PC-9 (cell line): ENCODE measurements at places on chromosomes 16 and 17.

- DNase-seq, result peak; percentile 73
- H3K36me3 ChIP-seq, result no peaks in the 10 kb centered on the region
- H3K27me3 ChIP-seq, result no peaks in the 10 kb centered on the region
- H3K4me1 ChIP-seq, result peaks cover 30% of the 10 kb centered on the region
Observed at GRCh38 chr16:68452176-68452575, 3.9 kb upstream of the SMPD3 start.

- DNase-seq, result peak; percentile 38
- H3K4me3 ChIP-seq, result no peak overlapping the region
- no peaks in the 10 kb centered on the region for H3K4me1 ChIP-seq
- H3K36me3 ChIP-seq, result no peaks in the 10 kb centered on the region
Observed at GRCh38 chr16:56773532-56773931, 43.6 kb downstream of the NUP93 start.

DNA sequence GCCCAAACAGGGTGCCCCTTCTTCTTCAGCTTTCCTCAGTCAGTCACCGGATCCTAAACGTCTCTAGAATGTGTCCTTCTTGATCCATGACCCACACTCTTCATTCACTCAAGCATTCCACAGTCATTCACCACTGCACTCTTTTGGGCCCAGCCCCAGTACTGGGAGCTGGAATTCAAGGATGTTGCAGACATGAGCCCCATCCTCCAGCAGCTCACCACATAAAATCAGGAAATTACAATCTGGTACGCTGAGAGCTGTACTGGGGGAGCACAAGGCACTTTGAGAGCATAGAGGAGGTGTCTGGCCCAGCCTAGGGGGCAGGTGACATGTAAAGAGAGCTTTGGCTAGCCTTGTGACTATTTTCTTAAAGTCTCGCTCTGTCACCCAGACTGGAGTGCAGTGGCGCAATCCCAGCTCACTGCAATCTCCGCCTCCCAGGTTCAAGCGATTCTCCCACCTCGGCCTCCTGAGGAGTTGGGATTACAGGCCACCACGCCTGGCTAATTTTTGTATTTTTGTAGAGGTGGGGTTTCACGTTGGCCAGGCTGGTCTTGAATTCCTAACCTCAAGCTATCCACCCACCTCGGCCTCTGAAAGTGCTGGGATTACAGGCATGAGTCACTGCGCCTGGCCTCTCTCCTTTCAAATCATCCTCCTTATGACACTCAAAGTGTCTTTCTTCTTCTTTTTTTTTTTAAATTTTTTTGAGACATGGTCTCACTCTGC lies 18.7 kb downstream of the CES4A start:
- DNase-seq, result peak; percentile 14
- no peak overlapping the region for H3K27ac ChIP-seq
- H3K36me3 ChIP-seq, result no peaks in the 10 kb centered on the region
- no peak overlapping the region for H3K4me3 ChIP-seq
- H3K4me1 ChIP-seq, result no peaks in the 10 kb centered on the region; the same call in 1 of the 2 replicates

GRCh38 chr17:7132511-7133094 lies 18.0 kb upstream of the ASGR2 start:
- no peaks in the 10 kb centered on the region for H3K4me1 ChIP-seq
- no peaks in the 10 kb centered on the region for H3K27me3 ChIP-seq
- H3K4me3 ChIP-seq, result no peak overlapping the region
- no peaks in the 10 kb centered on the region for H3K36me3 ChIP-seq

DNA sequence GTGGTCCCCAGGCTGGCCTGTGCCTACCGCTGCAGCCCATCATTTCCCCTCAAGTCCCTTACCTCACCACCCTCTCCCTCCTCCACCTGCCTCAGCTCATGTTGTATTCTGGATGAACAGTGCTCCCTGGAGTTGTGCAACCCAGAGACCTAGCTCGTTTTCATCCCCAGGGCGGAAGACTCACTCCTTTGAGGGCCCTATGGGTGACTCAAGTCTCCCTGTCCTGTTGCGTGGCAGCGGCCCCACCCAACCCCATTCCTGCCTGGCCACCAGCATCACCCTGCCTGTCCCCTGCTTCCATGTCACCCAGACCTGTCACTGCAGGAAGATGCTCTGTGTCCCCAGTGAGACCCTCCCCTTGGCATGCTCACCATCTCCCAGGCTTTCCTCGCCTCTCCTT lies 3.3 kb downstream of the ALOX12B start:
- no peak overlapping the region for H3K4me3 ChIP-seq
- DNase-seq, result no peak
- H3K27me3 ChIP-seq, result no peaks in the 10 kb centered on the region
- no peaks in the 10 kb centered on the region for H3K4me1 ChIP-seq
- H3K36me3 ChIP-seq, result no peaks in the 10 kb centered on the region

DNA sequence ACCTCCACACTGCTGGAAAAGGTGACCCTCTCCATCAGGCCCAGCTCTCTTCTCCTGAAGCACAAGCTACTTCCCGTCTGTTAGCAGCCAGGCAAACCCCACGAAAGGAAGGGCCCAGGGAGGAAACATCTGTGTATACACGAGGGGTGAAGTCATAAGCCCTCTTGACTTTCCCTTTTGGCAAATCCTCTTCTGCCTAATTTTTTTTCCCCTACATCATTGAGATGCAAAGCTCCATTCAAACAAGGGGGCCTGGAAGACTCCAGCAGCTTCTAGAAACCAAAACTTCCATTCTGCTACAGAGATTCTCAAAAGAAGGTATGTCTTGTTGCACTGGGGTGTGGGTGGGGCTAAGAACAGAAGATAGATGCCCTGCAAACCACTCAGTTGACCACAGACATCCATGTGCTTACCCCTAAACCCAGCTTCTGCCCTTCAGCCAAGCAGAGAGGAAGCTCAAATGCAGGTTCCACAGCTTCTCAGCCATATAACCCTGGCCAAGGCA lies 145.6 kb upstream of the RCVRN start:
- no peaks in the 10 kb centered on the region for H3K4me1 ChIP-seq
- peaks cover 73% of the 10 kb centered on the region for H3K27me3 ChIP-seq
- no peak for DNase-seq
- no peak overlapping the region for H3K4me3 ChIP-seq
- H3K36me3 ChIP-seq, result no peaks in the 10 kb centered on the region
- H3K27ac ChIP-seq, result no peak overlapping the region
